ENCODE measurements at places on chromosomes 3 and 15.
A peak's percentile ranks its signal among the peaks of the same experiment; 100 is the strongest.

DNA sequence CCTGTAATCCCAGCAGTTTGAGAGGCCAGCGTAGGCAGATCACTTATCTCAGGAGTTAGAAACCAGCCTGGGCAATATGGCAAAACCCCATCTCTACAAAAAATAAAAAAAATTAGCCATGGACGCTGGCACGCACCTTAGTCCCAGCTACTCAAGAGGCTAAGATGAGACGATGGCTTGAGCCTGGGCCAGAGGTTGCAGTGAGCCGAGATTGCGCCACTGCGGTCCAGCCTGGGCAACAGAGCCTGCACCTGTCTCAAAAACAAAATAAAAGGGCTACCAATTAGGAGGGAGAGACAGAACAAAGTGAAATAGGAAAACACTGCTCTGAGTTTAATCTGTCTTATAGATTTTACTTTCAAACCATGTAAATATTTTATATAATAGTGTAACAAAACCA is 33.8 kb downstream of the MSL2 start:
- H3K36me3 ChIP-seq: no peaks in the 10 kb centered on the region
- H3K4me1 ChIP-seq: peaks cover 6% of the 10 kb centered on the region
- H3K27ac ChIP-seq: no peak overlapping the region
- no peaks in the 10 kb centered on the region for H3K27me3 ChIP-seq
- H3K4me3 ChIP-seq: no peak overlapping the region
- DNase-seq: no peak

DNA sequence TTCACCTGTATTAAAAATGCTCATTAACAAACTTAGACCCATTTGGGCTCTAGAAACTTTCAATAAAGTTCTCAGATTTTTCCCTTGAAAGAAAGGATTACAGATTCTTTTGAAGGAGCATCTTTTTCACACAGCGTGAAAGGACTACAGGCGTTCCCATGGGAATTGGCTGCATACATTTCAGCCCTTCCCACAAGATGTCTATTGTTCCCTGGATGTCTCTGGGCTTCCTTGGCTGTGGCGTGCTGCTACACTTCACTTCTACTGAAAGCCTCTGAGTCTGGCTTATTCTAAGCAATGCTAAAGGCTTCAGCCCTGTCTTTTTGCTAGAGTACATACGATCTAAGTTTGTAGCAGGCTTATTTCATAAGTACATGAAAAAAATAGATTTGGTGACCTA is 1.4 kb downstream of the VEPH1 start:
- H3K4me3 ChIP-seq: no peak overlapping the region
- no peak overlapping the region for H3K27ac ChIP-seq
- H3K4me1 ChIP-seq: peaks cover 14% of the 10 kb centered on the region
- DNase-seq: no peak
- no peaks in the 10 kb centered on the region for H3K36me3 ChIP-seq
- no peaks in the 10 kb centered on the region for H3K27me3 ChIP-seq

DNA sequence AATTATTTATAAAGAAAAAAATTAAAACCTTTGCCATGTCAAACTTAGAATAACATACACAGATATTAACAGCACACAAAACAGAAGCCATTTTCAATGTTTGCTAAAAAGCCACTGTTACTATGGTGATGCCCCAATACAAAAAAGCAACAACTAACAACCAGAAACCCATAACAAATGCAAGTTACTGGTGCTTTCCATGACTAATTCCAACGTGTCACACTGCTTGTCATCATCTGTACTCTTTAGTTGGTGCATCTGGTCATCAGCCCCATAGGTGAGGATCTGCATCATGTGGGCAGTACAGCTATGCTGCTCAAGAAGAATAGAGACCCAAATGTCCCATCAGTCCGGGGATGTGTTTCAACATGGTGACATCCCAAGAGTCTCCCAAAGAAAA is 52.8 kb downstream of the ATP8B4 start:
- H3K4me3 ChIP-seq: no peak overlapping the region
- no peaks in the 10 kb centered on the region for H3K4me1 ChIP-seq
- no peak for DNase-seq
- no peaks in the 10 kb centered on the region for H3K36me3 ChIP-seq
- no peak overlapping the region for H3K27ac ChIP-seq

DNA sequence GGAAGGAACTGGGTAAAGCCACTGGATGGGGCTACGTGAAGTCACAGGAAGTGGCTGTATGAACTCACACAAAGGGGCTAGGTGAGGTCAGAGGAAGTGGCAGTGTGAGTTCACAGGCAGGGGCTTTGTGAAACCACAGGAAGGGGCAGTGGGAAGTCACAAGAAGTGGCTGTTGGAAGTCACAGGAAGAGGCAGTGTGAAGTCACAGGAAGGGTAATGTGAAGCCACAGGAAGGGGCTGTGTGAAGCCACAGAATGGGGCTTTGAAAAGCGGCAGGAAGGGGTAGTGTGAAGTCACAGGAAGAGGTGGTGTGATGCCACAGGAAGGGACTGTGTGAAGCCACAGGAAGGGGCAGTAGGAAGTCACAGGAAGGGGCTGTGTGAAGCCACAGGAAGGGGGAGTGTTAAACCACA is 34.6 kb downstream of the GASK1A start:
- H3K4me3 ChIP-seq: no peak overlapping the region
- peaks cover under 1% of the 10 kb centered on the region for H3K4me1 ChIP-seq
- H3K27me3 ChIP-seq: no peaks in the 10 kb centered on the region
- no peak overlapping the region for H3K27ac ChIP-seq

DNA sequence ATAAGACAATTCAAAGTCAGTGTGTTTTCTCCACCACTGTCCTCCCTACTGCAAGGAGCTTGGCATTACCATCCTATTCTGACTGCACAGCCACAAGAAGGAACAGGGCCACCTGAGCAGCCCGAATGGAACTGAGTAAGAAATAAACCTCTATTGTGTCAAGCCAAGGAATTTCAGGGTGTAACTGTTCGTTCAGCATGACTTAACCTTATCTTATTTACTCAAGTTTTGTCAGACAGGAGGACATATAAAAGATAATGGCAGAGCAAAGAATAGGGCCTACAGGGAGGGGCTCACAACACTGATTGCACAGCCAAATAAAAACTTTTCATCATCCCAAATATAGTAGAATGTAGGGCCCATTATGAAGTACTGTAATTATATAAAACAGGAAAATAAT is 236.1 kb downstream of the NEK10 start:
- peaks cover 5% of the 10 kb centered on the region for H3K4me1 ChIP-seq
- no peak overlapping the region for H3K4me3 ChIP-seq
- DNase-seq: no peak
- no peak overlapping the region for H3K27ac ChIP-seq

DNA sequence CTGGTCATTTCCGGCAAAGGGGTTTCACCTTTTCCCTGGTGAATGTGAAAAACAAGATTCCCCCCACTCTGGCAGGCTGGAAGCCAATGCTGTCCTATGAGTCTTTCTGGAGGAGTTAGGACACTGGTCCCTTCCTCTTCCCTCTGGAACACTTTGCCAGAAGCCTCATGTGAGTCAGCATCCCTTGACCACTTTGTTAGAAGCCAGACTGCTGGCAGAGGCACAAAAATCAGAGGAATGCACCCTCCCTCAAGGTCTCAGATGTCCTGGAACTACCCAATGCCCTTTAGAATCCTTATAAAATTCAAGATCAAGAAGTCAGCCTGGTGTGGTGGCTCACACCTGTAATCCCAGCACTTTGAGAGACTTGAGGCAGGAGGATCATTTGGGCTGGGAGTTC is 26.6 kb downstream of the ITGB5 start:
- DNase-seq: peak; percentile 60
- H3K27ac ChIP-seq: peak overlapping the region; percentile 48
- no peaks in the 10 kb centered on the region for H3K36me3 ChIP-seq

- peak; percentile 50 for DNase-seq
- peak overlapping the region; percentile 77 for H3K4me3 ChIP-seq
- no peaks in the 10 kb centered on the region for H3K27me3 ChIP-seq
- H3K36me3 ChIP-seq: peaks cover 3% of the 10 kb centered on the region
These were observed 498 bp downstream of the PDE12 start for GRCh38 chr3:57556459-57557084.

DNA sequence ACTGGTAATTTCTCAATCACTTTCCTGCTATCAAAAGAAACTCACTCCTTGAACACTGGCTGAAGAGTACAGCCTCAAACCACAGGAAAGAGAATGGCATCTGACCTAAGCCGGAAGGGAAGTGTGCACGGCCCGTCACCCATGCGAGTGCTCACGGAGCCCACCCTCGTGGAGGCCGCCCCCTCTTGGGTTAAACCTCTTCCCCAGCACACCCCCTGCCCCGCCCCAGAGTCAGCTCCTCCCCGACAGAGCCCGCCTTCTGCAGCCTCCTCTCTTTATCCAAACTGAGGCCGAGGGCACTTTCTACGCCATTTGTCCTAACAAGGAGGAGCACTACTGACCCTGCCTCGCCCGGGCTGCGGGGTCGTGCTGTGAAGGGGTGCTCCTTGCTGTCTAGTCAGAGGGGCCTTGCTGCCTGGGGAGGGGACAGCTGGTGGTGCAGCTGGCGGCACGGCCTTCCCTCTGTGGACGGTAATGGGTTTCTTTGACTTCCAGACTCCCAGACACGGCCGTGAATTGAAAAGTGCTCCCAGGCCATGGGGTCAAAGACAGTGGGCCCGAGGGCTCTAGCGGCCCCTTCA is 137.7 kb downstream of the NSMCE3 start:
- peaks cover 2% of the 10 kb centered on the region for H3K27me3 ChIP-seq
- H3K4me1 ChIP-seq: no peaks in the 10 kb centered on the region
- H3K4me3 ChIP-seq: no peak overlapping the region
- no peak for DNase-seq
- no peaks in the 10 kb centered on the region for H3K36me3 ChIP-seq

DNA sequence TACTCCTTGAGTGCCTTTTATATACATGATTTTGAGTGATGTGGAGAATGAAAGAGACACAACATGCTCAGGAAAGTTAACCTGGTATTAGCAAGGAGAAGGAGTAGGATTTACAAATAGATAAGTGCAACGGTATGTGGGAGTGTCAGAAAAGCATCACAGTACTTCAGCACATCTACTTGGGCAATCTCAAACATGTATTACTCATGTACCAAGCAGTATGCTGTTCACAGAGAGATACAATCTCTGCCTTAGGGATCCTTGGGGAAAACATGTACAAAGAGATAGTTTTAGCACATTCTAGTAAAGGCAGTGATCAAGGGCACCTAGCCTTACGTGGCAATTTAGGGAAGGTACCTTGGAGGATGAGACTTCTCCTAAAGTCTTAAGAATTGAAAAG is 146.5 kb downstream of the FILIP1L start:
- H3K27ac ChIP-seq: peak overlapping the region; percentile 82
- peaks cover 13% of the 10 kb centered on the region for H3K4me1 ChIP-seq
- no peak overlapping the region for H3K4me3 ChIP-seq
- peak; percentile 31 for DNase-seq

GRCh38 chr3:127194601-127195187 is 1.8 kb downstream of the PRR23E start:
- H3K27ac ChIP-seq: no peak overlapping the region
- no peaks in the 10 kb centered on the region for H3K27me3 ChIP-seq
- no peak overlapping the region for H3K4me3 ChIP-seq

DNA sequence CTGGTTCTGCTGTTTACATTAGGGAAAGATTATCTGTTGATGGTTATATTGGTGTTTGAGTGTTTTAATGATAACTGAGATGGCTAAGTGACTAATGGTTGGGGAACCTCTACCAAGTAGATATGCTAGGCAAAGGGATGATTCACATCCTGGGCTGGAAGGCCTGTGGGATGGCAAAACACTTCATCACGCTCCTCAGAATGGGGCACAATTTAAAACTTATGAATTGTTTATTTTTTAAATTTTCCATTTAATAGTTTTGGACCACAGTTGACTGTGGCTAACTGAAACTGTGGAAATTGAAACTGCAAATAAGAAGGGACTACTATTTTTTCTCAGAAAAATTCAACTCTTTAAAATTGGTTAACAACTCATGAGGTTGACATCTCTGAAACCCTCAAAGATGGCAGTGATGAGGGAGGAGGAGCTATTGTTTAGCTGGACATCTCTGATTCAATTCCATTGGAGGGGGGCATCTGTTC is 100.5 kb upstream of the ZBED2 start:
- no peaks in the 10 kb centered on the region for H3K36me3 ChIP-seq
- no peaks in the 10 kb centered on the region for H3K4me1 ChIP-seq
- H3K27me3 ChIP-seq: no peaks in the 10 kb centered on the region

Measured in hepatocyte (in vitro differentiated cells).